Mononuclear cell (primary cell): ENCODE measurements at places on chromosomes 5 and 9. TPM values are rescaled to one million over a fixed set of nuclear protein-coding genes. Genes with fewer than 3 reads are reported as not detected.

The ANKRD34B gene
- 0.10 TPM for total RNA-seq

The RORB gene
- 0.10 TPM for total RNA-seq

The SLIT3 gene
- total RNA-seq, result 0.10 TPM

The FBXO10 gene
- 2.3 TPM for total RNA-seq

The SLC12A2 gene
- total RNA-seq, result 18.6 TPM

The CDC23 gene
- 17.2 TPM for total RNA-seq

The CCL28 gene
- 8.8 TPM for total RNA-seq

The OR1Q1 gene
- not detected for total RNA-seq

The EPB41L4A gene
- total RNA-seq, result 3.4 TPM

The PLPP1 gene
- total RNA-seq, result 7.2 TPM

The MYOZ3 gene
- not detected for total RNA-seq

The GNPDA1 gene
- total RNA-seq, result 6.6 TPM

The ZNF366 gene
- 0.10 TPM for total RNA-seq

The HEXB gene
- 103 TPM for total RNA-seq

The CDX1 gene
- total RNA-seq, result not detected

The CDH9 gene
- 0.10 TPM for total RNA-seq

The PRELID2 gene
- total RNA-seq, result 1.7 TPM

The INSL4 gene
- total RNA-seq, result not detected

The HMMR gene
- 0.84 TPM for total RNA-seq

The SLC6A7 gene
- total RNA-seq, result 0.10 TPM

The TAF1L gene
- under 0.01 TPM for total RNA-seq

The IFNA2 gene
- total RNA-seq, result 0.21 TPM

The LAMC3 gene
- total RNA-seq, result 0.73 TPM

The BTNL3 gene
- not detected for total RNA-seq

The GCNT4 gene
- total RNA-seq, result 10.8 TPM

The BRINP1 gene
- total RNA-seq, result not detected

The C5 gene
- 1.8 TPM for total RNA-seq
